ENCODE measurements at places on chromosomes 1 and 21.

- no peak for DNase-seq
Observed at GRCh38 chr1:70641868-70642267, 230.8 kb downstream of the CTH start.

DNA sequence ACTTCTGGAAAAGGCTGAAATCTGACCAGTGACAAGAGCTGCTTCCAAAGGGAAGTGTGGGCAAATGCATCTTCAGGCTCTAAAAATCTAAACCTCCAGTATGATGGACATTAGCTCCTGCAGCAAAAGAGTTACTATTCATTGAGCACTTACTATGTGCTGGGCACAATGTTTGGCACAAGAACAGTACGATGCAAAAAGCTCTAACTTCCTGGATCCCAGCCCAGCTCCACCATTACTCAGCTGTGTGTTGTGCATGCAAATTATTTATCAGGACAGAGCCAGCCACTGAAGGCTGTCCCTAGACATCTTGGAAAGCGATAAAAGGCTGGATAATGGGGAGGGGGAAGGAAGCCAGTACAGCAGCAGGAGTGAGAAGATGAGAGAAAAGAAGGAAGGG, 143.5 kb downstream of the ELAVL4 start:
- DNase-seq = peak; percentile 47

DNA sequence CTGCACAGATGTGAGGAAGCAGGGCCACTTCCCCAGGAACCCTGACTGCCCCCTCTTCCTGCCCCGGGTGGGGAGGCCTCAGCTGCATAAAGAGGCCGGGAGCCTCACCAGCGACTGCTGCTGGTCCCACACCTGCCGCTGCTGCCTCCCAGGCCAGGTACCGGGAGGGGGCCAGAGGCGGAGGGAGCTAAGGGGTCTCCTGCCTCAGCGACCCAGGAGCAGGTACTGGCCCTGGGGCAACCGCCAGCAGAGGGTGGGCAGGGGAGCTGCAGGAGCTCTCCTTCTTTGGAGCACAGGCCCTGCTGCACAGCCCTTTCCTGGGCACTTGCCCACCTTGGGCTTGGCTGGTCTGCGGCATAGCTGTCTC, 6.8 kb downstream of the GJC2 start:
- no peak for DNase-seq

DNA sequence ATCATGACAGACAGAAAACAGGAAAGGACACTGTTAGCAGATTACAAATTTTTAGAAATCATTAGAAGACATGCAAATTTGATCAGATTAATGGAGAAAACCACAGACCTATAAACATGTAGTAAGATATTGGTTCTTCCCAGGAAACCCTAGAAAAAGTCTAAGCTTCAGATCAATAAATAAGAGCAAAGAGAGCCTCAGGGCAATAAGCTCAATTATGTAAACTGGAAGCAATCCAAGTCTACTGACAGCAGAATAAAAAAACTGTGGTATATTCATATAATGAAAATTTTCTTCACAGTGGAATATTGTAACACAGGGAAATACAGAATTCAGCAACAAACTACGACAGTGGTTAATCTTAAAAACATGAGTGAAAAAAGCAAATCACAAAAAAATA, 36.3 kb downstream of the NRDC start:
- DNase-seq = no peak

DNA sequence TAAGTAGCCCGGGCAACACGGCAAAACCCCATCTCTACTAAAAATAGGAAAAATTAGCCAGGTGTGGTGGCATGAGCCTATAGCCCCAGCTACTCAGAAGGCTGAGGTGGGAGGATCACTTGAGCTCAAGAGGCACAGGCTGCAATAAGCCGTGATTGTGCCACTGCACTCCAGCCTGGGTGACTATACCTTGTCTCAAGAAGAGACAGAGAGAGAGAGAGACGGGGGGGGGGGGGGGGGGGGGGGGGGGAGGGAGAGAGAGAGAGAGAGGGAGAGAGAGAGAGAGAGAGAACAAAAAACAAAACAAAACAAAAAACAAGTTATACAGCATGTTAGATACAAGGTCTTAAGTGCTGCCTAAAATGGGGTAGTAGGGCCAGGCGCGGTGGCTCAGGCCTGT, 77.8 kb upstream of the ZNF281 start:
- no peak for DNase-seq

GRCh38 chr1:58839846-58840835, 56.3 kb upstream of the JUN start:
- DNase-seq = no peak

DNA sequence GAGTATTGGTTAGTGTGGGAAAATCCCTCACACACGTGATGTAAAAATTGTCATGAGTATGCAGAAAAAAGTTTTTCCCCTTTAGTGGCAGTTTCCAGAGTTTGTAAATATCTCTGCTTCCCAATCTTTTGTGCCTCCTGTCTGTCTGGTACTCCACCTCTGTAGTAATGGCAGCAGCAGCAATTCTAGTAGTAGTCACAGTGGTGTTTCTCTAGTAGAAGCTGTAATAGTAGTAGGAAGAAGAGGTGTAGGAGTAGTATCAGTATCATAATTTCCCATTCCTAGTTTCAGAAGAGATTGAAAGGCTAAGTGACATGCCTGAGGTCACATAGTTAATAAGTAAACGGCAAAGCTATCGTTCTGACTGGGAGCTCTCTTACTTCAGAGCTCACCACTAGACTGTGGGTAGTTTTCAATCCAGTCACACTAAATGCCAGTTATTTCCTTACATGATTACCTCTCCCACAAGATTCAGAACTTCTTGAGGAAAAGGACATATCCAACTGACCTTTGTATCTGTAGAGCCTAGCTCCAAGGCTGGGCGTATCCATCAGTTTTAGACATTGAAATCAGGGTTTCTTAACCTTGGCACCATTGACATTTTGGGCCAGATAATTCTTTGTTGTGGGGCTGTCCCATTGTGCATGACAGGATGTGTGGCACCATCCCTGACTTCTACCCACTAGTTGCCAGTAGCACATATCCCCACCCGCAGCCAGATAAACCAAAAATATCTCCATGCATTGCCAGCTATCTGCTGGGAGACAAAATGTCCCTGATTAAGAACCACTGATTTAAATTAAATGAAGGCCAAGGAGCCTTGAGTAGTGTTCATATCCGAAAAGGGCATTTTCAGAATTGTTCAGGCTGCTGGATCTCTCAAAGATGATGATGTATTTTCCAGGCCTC, 135.9 kb downstream of the FGGY start:
- no peak for DNase-seq

DNA sequence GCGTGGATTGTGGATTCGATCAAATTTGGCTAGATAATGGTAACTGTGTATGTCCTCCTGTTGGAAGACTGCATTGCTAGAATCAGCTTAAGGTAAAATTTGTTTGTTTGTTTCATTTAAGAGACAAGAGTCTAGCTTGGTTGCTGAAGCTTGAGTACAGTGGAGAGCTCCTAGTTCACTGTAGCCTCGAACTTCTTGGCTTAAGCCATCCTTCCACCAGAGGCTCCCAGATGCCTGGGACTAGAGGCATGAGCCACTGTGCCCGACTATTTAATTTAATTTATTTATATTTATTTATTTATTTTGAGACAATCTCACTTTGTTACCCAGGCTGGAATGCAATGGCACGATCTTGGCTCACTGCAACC, 1.5 kb downstream of the PHACTR4 start:
- DNase-seq = no peak

- no peak for DNase-seq
Observed at GRCh38 chr1:56146449-56146848, 432.9 kb downstream of the PLPP3 start.

DNA sequence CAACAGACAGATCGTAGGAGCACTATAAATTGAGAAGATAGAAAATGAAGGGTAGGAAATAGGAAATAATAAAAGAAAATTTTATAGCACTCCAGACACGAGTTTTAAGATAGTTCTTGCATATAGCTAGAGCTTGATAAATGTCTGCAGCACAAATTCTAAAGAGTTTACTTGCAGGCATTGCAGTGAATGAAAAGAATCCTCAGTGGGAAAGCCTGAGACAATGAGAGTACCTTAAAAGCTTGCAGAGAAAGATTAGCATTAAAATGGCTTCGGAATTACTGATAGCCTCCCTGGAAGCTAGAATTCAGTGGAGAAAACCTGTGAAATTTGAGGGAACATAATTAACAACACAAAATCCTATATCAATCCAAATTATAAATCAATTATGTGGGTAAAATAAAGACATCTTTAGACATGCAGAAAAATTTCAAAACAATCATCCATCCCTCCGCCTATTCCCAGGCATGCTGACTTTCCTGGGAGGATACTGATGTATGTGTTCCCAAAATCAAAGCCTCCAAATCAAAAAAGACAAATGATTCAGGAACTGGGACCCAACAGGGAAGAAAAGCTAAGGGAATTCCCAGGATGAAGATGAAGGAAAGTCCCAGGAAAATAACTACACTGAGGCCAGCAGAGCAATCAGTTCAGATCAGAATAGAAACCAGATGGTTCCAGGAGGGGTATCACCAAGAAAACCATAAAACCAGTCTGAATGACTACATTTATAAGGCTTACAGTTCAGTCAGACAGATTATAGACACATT, 305.9 kb upstream of the USP25 start:
- no peak for DNase-seq

DNA sequence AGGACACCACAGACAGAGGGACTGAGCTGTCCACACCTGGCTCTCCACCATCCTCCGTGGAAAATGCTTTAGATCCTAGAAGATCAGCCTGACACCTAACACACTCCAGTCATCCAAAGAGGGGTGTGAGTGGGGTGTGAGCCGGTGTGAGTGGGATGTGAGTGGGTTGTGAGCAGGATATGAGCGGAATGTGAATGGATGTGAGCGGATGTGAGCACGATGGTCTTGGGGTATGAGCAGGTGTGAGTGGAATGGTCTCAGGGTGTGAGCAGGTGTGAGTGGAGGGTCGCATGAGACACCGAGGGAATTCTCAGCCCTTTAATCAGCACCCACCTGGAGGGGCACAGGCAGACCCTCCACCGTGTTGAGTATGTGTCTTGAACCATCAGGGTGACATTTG, 851 bp downstream of the TCP10L start:
- DNase-seq = no peak

DNA sequence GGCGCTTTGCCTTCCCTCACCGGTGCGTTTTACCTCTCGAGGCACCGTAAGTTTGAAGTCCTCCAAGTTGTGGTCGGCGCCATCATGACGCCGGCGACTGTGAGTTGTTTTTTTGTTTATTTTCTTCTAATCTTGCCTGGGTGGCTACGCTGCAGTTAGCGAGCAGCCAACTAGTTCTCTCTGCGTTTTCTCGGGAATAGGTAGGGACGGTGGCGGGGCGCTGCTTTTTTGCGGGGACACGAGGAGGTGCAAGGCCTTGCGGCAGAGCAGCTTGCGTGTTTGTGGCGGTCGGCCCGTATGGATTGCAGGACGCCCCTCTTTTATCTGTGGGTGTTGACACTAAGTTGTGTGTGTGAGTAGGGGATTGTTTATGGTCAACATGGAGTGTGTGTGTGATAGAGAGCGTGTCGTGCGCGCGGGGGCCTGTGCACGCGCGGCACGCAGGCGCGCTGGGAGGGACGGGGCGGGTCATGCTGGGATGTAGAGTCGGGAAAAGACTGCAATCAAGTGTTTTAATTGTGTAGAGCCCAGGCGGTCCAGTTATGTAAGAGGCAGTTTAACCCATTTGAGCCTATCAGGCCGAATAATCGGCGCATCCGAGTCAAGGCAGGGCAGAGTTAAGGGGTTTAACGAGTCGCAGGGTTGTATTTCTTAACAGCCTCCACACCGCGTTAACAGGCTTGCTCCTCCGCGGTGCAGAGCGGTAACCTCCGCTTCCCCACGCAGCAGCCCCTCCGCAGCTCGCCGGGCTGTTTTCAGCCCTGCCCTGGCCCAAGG, 1.2 kb upstream of the NEGR1 start:
- DNase-seq = no peak
